Hematopoietic multipotent progenitor cell treated with erythropoietin and hydrocortisone succinate and interleukin-3 and kit ligand, for 4 days (in vitro differentiated cells): ENCODE measurements at places on chromosomes 7 and 10.
A peak's percentile ranks its signal among the peaks of the same experiment; 100 is the strongest.

DNA sequence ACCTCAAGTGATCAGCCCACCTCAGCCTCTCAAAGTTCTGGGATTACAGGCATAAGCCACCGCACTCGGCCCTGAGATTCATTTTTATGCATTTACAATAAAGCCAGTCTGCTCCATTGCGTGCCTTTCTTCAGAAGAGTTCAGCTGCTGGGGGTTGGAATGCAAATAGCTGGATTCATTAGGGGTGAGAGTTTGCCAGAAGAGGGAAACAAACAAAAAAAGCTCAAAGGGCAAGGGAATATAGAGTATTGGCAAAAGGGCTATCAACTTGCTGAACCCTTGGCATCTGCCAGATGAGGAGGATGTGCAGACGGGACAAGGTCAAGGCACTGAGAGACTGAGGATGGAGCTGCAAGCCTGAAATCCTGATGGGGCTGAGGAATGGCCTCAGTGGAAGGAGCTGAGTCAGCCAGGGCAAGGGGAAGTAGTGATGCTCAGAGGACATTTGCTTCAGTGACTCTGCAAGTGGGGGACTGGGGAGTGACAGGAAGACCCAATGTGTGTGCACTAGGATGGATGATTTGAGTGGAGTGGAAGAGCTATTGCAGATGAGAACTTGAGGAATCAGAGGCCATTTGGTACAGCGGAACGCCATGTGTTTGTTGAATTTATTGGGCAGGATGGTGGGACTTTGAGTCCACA is 75.0 kb upstream of the ARMC3 start:
- peak; percentile 23 for DNase-seq

- DNase-seq: no peak
Observed at GRCh38 chr7:114759347-114760062, 162.4 kb upstream of the MDFIC start.

GRCh38 chr7:86904949-86905834 is 154.3 kb downstream of the ELAPOR2 start:
- DNase-seq: peak; percentile 58

DNA sequence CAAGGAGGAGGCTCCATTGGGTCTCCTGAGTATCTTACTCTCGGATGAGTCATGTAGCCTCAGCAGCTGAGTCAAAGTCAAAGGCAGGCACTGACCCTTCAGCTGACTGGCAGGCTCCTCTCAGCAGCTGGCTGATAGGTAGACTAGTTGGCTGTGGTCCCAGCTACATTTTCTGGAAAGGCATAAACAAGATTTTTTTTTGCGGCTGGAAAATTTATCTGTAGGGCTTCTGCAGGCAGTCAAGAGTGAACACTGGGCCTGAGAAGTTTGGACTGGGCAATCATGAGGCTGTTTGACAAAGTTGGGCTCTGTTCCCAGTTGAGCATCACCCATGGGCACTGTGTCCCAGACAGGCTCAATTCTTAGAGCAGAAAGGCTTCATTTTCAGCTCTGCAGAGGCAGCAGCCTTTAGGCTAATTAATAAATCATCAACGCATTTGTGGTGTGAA is 796.2 kb downstream of the CCSER2 start:
- DNase-seq: no peak

DNA sequence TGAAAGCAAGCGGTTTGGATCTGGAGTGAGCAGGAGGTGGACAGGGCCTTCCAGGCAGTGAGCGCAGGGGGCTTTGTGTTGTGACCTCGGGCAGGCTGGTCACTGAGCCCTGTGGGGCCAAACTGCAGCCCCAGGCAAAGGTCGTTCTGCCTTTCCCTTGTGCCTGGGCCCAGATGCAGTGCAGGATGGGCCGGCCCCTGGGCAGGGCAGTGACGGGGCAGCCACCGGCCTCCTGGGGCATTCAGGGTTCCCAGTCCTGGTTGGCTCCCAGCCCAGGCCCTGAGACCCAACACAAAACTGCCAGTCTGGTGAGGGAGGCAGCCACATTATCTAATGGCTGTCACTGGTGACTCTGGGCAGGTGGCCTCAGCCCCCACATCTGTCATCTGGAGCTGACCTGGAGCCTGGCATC is 7.1 kb downstream of the ARPC1B start:
- DNase-seq: no peak

DNA sequence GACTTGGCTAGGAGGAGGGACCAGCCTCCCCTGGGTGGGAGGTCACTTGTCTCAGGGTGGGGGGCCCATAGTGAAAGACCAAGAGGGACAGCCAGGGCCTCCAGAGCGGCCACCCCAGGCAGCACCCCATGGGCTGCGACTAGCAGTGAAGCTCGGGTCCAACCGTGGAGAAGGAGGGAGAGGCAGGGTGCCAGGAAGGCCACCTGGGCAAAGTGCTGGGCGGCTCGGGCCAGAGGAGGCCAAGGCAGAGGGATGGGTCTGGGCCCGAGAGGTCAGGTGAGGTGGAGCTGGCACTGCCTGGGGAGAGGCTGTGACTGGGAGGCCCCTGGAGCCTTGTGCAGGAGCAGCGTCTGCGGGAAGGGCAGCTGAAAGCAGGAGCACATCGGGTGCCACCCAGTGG is 41.8 kb downstream of the CLRN3 start:
- no peak for DNase-seq

DNA sequence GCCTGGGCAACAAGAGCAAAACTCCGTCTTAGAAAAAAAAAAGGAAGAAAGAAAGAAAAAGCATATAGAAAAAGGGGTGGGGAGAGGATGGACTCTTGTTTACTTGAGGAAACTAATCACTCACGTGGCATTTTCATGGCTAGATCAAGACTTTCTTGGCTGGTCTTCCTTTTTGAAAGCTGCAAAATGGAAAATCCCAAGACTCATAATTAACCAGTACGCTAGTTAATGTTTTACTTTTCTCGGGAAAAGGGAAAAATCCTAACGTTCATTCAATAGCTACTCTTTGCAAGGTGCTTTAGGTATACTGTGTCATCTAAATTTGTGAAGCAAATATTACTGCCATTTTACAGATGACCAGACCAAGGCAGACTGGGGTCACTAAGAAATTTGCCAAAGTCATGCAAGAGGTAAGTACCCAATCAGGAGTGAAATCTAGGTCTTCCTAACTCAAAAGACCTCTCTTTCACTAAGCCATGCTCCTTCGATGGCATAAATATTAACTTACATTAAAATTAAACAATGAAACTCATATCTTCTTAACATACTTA is 24.4 kb downstream of the NAPEPLD start:
- no peak for DNase-seq

DNA sequence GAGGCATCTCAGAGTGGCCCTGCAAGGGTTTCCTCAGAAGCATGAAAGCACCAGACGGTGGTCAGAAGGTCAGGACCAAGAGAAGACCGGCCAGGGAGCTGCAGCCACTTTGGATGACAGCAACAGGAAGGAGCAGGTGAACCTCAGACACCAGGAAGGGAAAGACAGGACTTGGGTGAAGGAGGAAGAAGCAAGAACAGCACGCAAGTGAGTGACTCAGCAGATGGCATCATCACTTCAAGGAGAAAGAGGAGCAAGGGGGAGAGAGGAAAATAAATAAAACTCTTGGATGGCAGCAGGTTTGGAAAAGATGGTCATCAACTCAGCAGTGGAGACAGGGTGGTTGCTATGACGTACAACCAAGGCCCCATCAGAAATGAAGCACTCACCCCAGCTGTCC is 31.6 kb downstream of the NCAPG2 start:
- DNase-seq: no peak

DNA sequence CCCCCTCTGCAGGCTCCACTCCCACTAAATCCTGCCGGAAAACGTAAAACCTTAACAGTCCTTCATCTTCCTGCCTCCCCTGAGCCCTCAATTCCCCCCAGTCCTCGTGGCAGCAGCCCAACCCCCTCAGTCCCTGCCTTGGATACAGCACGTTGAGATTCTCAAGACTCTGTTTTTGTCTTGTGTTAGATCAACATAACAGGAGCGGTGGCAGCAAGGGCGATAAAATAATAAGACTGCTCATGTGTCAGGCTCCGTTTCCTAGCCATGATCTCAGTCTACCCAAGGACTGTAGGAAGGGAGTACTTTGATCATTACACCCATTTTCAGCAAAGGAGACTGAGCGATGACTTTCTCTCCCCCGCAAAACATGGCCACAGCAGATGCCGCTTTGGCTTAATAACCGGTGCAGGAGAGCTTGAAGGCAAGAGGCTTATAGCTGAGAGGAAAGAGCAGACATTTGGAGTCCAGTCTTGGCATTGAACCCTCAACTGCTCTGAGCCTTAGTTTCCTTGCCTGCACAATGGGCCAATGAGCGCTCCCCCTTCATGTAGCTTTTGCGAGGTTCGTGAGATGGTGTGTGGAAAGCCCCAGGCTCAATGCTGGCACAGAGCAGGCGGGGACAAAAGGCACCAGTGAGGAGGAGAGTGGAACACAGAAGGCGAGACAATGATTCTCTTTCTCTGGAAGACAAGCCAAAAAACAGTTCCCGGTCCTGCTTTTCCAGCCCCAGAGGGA is 42.1 kb upstream of the PCBD1 start:
- no peak for DNase-seq

DNA sequence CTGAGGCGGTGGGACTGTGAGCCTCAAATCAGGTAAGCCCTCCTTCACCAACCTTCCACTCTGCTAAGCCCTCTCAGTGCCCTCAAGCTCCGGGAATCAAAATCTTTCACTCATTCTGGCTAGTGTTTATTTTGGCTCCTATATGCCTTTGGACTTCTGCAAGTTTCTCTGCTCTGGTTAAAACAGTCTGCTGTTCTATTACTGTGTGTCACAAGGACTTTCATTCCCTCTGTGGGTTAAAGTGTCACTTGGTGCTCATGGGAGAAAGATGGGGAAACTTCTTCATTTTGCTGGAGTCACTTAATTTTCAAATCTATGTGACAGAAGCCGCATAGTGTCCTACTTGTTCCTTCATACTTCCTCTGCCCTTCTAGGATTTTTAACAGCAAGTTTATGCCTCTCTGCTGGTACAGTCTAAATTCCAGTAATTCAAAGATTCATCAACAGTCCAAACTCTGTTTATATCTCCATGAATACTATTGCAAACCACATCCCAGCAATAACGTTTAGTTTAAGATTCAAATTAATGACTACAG is 61.3 kb downstream of the CD36 start:
- DNase-seq: no peak

GRCh38 chr10:77581738-77582137 is 55.9 kb downstream of the KCNMA1 start:
- DNase-seq: no peak

DNA sequence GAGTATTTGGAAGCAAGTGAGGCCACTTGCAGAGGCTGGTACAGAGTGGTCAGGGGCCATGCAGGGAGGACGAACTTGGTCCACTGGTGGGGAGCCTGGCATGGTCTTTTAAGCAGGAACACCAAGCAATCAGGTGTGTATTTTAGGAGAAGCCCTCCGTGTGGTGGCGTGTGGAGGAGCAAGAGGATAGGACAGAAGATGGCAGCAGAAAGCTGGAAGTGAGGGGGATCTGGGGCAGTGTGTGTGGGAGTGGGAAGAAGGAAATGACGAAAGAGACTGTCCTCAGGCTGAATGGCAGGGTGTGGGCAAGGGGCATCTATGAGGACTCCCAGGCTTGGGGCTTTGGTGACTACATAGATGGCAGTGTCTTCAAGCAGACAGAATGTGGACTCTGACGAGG is 51.2 kb downstream of the TEX36 start:
- no peak for DNase-seq

GRCh38 chr10:111278266-111278665 is 201.4 kb downstream of the ADRA2A start:
- DNase-seq: no peak

DNA sequence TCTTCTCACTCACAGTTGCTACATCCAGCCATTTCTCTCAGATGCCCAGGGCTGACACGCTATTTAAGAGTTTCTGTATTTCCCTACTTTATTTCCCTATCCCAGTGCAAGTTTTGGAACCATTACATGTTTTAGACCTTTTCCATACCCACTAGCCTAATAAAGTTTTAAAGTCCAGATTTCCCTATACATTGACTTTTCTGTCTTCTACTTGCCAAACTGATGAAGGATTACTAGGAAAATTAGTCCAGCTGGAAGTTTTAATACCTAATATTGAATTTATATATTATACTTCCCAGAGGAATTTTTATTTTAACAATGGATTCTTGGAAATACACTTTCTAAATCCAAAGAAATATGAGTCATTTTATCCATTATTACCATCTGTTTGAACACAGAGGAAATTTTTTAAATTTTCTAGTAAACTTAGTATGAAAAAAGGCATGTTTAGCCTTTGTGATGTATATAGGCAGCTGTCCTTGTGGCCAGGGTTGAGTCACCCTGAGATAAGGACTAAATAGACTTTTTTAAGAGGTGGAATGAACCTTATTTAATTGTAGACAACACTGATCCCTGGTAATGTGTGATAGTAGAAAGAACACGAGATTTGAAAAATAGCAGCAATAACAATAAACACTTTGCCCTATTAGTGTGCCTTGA is 205.0 kb downstream of the TFEC start:
- DNase-seq: no peak

GRCh38 chr7:135380351-135380750 is 129.6 kb downstream of the CNOT4 start:
- no peak for DNase-seq

- DNase-seq: peak; percentile 91
Observed at GRCh38 chr10:124588736-124589490, 127.3 kb downstream of the LHPP start.

DNA sequence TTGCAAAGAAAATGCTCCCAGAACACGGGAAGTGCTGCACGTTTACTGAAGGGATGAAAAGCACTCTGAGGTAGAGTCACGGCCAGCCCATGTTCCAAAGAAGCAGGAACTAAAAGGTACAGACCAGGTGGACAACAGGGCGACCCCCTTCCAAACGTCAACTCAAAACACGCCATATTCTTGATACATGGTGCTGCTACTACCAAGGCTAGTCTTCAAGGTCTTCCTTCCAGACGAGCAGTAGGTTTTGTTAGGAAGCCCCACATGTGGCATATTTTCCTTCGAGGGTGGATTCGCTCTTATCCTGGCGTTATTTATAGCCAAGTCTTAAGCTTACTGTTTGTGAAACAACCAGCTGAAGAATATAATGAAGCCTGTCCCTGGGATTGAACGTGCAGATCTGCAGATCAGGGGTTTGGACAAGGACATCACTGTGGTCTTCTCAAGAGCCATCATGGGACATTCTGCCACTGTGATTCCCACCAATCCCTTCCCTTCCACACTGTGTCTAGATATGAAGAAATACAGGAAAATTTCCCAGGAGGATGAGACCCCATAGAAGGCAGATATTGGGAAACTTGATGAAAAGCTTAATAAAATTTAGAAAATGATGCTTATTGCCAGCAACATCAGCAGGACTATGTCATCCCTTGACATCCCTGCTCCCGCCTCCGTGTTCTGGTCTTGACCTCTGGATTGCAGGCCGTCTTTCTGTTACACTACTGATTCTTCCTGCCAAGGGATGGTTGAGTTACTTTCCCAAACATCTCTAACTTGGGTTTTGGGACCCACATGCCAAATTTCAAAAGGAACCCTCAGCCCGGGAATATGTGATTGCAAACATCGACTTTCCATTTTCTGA is 734.4 kb downstream of the PARD3 start:
- DNase-seq: no peak

- no peak for DNase-seq
Observed at GRCh38 chr7:142431491-142431890, 173.6 kb upstream of the PRSS58 start.

- no peak for DNase-seq
Observed at GRCh38 chr10:3526727-3527501, 258.1 kb downstream of the KLF6 start.
